ENCODE measurements at places on chromosomes 5 and 9.

GRCh38 chr5:10588779-10589447, 25.0 kb downstream of the ANKRD33B start:
- DNase-seq: no peak

GRCh38 chr5:178142642-178143041, 11.0 kb downstream of the NHP2 start:
- DNase-seq: no peak

GRCh38 chr9:122287214-122287720, 22.6 kb downstream of the MRRF start:
- DNase-seq: no peak

DNA sequence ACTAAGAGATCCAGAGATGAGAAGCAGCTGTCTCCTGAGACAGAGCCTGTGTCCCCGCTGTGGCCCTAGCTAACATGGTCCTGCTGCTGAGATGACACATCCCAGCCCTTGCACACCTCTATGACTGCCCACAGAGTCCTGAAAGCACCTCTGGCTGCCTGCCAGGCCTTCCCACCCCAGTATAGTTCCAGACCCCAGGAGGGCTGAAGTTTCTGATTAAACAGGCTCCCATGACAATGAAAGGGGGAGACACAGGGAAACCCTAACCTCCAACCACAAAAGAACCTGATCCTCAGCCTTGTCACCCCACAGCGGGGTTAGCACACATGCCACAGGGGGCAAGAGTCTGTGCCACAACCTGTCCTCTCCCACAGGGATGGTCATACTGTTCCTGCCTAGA, 15.6 kb downstream of the CIZ1 start:
- no peak for DNase-seq

- DNase-seq: no peak
These were observed 559.5 kb upstream of the SGCD start for GRCh38 chr5:155767470-155767869.

- no peak for DNase-seq
These were observed 444.3 kb downstream of the ENC1 start for GRCh38 chr5:74196233-74196632.

GRCh38 chr9:138098908-138099791, 221.6 kb downstream of the CACNA1B start:
- no peak for DNase-seq

DNA sequence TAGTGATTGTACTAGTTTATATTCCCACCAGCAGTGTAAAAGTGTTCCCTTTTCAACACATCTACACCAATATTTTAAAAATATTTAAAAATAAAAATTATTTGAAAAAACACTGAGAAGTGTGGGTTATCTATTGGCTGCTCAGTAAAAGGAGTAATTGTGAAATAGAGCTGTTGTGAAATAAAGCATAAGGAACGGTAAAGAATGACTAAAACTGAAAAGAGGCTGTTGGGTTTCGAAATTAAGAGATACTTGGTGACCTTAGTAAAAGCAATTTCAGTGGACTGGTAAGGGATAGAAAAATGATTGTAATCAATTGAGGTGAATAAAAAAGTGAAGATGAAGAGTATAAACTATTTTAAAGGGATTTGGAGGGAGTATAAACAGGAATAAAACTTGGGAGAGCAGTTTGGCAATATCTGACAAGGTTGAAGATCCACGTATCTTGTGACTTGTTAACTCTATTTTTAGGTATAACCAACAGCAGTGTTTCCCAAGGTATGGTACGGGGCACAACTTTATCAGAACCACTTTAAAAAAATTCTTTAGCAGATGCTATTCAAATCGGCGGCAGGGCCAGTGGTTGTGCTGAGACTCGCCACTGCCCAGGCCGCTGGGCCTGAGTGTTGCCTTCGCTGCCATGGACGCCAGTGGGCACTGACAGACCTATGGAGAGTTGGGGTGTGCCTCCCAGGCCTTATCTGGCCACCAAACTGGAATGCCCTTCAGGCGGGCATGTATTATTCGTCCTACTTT, 63.3 kb downstream of the TMEM38B start:
- peak; percentile 67 for DNase-seq

DNA sequence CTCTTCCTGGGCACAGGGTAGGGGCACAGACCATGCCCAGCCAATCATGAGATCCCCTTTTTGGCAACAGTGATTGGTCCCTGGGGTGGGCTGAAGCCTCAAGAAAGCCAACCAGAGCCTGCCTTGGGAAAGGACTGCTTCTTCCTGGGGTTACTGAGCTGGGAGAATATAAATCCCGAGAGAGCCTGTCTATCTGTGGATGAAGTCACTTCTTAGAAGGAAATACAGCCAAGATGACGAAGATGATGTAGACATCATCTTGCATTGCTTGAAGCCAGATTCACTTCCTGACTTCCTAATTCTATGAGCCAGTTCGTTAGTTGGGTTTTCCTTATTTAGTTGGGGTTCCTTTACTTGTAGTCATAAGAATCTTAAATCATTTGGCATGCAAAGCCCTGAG, 50.1 kb upstream of the PWWP2A start:
- peak; percentile 86 for DNase-seq

DNA sequence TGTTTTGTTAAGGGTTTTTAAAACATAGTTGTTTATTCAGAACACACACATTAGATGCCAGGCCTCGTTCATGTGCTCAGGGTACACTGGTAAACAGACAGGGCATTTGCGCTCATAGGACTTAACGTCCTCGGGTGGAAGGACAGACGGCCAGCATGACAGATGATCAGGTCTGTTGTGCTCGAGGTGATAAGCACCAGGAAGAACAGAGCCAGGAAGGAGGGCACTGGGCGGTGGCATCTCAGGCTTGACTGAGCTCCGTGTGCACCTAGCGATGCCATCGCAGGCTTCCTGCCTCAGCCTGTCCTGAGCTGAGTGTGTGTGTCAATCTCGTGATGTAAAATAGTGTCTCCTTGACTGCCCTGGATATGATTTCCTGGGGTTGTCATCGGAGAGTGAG, 96.5 kb downstream of the EHMT1 start:
- DNase-seq: no peak

GRCh38 chr5:71887680-71888079, 168.6 kb downstream of the CARTPT start:
- DNase-seq: peak; percentile 94

DNA sequence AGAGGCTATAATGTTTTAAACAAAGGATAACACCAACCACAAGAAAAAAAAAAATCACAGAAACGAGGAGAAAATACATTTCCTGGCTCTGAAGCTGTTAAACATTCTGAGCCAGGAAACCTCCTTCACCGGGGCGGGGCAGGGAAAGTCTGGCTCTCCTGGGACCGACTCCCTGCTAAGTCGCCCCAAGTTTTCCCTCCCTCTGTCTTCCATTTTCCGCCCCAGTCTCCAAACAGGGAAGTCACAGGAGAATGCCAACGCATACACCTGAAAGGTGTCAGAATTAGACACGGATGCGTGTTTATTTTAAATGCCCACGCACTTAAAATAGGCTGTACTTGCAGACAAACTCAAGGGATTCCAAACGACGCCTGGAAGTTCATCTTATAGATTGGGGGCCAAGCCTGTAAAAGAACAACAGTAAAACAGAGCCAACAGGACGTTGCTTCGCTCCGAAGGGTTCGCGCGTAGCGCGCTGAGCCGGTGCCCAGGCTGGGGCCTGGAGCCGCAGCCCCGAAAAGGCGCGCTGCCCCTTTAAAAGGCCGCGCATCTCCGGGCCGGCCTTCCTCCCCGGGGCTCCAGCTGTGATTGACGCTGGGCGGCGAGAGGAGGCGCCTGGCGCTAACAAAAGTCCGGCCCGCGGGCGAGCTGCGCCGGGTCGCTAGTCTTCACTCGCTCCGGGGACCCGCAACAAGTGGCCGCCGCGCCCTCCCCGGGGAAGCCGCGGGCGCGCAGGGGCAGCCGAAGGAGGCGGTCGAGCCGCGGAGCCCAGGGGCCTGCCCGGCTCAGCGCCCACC, at the start of gene FBXL7:
TSS of gene FBXL7 (plus strand) at position 653 of the 797 bp plus-strand sequence.
- peak; percentile 72 for DNase-seq

GRCh38 chr5:121009058-121009457, 545.0 kb downstream of the PRR16 start:
- DNase-seq: no peak

DNA sequence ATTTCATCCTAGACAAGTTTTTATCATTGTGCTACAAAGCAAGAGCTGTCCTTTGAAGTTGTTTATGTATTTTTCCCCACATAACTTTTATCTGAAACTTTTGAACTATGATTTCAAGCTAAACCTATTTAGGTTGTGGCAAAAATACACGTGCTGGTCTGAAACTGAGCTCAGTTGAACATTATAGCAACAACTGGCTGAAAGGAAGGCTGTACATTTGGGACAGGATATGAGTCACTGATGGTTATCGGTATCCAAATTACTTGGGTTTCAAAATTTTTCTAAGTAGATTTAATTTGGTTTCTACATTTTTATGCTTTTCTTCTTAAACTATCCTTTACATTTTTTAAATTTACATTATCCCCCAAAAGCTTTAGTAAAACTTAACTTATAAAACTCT, 627.3 kb upstream of the NUDT12 start:
- peak; percentile 89 for DNase-seq

DNA sequence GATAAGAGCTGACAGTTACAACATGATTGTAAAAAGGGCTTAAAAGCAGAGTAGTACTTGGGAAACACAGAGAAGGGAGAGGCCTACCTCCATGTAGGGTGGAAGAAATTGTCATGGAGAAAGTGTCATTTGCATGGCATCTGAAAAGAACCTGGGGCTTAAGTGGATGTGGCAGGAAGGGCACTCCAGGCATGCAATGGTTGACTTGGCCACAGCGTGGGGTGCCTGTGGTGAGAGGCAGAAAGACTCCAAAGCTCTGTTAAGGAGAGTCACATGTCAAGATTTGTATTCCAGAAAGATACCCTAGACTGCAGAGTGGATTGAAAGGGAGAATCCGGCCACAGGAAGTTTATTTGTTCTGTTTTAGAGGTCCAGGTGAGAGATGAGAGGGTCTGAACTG, 2.4 kb downstream of the POLR3G start:
- DNase-seq: no peak

- DNase-seq: peak; percentile 41
These were observed 122.5 kb downstream of the TRPM3 start for GRCh38 chr9:70998962-70999361.

DNA sequence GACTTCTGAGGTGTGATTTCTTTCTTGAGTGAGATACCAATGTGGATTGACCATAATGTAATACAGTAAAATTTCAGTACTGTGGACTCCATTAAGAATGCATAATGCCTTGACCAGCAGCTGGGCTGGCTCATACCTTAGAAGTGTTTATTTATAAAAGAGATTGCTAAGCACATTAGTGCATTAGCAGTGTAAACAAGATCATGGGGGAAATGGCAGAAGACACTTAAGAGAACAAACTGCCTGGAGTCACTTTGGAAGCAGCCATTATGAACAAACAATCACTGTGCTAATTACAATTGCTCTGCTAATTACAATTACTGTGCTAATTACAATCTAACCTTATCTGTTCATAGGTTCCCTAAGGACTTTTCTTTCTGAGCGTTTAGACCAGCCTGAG, 104.2 kb downstream of the TRIM32 start:
- no peak for DNase-seq

GRCh38 chr5:31324842-31325241, 131.4 kb downstream of the CDH6 start:
- no peak for DNase-seq

- DNase-seq: no peak
These were observed 81.3 kb upstream of the COX7C start for GRCh38 chr5:86536396-86536795.

DNA sequence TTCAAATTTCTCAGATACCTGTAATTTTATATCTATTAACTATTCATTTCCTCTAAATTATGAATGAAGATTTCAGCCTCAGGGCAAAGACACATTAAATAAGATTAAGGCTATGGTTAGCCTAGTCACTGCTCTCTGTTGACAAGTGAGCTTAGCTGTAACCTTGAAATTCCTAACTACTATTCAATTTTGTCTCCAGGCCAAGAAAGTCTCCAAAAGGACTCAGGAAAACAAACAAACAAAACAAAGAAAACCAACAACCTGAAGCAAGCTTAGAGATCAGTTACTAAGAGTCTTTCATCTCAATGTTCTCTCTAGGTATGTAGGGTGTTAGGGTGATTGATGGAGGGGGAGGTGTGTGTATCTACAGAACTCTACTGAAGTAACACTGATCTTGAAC, 9.6 kb upstream of the CTNNAL1 start:
- peak; percentile 58 for DNase-seq

DNA sequence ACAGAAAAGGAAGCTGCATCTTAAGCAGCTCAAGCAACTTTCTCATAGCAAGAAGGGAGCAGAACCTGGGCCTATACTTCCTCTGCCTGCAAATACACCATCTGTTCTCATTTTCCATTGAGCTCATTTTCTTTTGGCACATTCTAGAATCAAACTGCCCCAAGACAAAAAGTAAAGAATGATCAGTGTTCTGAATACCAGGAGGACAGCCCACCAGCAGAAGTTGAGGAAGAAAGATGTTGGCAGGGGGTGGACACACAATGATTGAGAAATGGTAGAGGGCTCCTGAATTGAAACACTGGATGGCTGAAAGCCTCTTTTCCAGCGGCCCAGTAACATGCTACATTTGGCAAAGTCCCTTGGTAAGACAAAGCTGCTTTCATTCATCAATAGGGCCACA, 171.8 kb downstream of the MED10 start:
- DNase-seq: no peak

GRCh38 chr5:57825031-57825686, 342.5 kb upstream of the ACTBL2 start:
- peak; percentile 59 for DNase-seq

GRCh38 chr9:14530366-14530765, 162.9 kb downstream of the ZDHHC21 start:
- no peak for DNase-seq

DNA sequence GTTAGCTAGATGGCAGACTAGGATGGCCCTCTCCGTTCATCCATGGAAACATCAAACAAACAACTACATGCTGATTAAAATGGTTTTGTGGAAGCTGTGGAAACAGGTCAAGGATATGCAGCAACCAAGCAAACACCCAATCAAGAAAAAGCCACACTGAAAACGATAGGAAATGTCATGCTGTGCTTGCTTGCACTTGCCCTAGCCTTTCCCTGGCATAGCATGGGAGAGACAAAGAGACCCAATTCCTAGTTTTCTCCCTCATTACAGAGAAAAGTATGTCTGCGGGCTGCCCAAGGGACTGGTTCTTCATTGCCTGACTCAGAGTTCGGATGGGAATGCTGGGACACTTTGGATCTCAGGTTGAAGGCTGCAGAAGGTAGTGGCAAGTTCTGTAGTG, 98.7 kb downstream of the FANCC start:
- DNase-seq: no peak

- DNase-seq: peak; percentile 55
These were observed 31.4 kb upstream of the ANKRD55 start for GRCh38 chr5:56264417-56265025.

DNA sequence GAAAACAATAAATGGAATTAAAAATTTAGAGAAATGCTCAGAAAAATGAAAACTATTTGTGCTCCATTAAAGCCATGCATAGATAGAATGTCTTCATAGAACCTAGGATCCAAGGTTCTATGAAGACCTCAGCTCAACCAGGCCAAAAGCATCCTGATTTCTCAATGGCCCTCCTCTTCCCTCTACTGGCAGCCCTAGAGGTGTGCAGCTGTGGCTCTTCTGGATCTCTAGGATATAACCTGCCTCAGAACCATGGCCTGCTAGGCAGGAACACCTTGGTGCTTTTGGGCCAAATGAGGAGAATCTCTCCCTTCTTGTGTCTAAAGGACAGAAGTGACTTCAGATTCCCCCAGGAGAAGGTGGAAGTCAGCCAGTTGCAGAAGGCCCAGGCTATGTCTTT, 15.1 kb downstream of the IFNA1 start:
- DNase-seq: peak; percentile 37

GRCh38 chr9:75616841-75617566, 273.5 kb upstream of the PCSK5 start:
- no peak for DNase-seq

- peak; percentile 86 for DNase-seq
These were observed 14.2 kb upstream of the RALGDS start for GRCh38 chr9:133135146-133135745.

GRCh38 chr5:77168161-77168878, 42.2 kb upstream of the PDE8B start:
- no peak for DNase-seq

Data from amniotic epithelial cell (primary cell).